ENCODE measurements at places on chromosomes 12 and 14.

GRCh38 chr14:85702191-85702590 lies 172.2 kb downstream of the FLRT2 start:
- DNase-seq, result no peak

- DNase-seq, result no peak
These were observed 82.1 kb upstream of the CAPRIN2 start for GRCh38 chr12:30836656-30837445.

- DNase-seq, result no peak
These were observed 1.4 kb downstream of the AKAP6 start for GRCh38 chr14:32330351-32331111.

DNA sequence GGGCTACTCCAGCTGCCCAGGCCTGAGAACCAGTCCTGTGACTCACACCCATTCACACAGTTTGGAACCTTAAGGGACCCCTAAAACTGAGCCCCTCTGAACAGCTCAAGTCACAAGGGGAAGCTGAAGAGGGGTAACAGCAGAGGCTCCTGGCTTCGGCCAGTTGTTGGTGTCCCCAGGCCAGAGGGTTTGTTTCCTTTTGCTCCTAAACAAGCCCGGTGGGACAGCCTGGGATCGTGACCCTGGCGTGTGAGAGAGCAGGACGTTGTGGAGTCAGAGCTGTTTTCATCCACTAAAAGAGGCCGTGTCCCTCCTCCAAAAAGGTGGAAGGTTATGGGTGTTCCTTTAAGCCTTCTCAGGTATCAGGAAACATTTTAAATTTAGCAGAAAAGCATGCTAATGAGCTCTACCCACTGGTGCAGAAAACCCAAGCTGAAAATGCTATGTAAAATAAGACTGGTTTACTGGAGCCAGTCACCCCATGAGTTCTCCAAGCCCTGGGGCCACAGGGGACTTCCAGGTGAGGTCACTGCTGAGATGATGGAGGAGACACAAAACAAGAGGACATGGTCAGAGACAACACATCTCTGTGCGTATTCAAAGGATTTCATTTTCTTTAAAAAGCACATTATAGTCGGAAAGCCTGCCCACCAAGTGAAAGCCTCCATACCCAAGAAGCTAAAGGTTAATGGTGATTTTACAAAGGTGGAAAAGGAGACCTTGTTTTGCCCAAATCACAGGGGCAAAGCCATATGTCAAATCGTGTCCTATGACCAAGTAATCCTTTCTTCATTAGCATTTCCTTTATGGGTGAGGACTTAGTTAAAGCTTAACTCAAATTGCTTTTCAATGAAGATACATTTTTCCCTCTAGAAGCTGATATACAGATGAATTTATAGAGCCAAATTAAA lies 14.1 kb downstream of the PRKAB1 start:
- no peak for DNase-seq

DNA sequence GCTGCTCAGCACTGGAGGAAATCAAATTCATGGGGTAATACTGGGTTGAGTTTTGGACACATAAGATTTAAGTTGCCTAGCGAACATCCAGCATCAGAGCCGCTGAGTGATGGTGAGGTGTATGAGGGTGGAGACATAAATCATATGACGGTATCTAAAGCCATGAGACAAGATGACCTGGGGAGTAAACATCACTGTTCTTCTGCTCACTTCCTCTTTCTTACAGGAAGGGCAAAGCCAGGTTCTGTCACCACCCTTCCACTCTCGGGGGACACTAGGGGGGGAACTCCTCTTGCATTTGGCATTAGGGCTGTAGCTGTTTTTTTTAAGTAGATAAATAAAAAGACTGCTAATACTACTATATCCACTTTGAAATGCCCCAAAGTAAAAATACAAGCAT lies 24.0 kb downstream of the PRDM4 start:
- DNase-seq, result no peak

GRCh38 chr12:9669534-9669933 lies at the start of gene CLEC2D:
Gene CLEC2D (plus strand): TSS chr12:9669713. CDS start chr12:9669735, 22 bp downstream.
- DNase-seq, result no peak

DNA sequence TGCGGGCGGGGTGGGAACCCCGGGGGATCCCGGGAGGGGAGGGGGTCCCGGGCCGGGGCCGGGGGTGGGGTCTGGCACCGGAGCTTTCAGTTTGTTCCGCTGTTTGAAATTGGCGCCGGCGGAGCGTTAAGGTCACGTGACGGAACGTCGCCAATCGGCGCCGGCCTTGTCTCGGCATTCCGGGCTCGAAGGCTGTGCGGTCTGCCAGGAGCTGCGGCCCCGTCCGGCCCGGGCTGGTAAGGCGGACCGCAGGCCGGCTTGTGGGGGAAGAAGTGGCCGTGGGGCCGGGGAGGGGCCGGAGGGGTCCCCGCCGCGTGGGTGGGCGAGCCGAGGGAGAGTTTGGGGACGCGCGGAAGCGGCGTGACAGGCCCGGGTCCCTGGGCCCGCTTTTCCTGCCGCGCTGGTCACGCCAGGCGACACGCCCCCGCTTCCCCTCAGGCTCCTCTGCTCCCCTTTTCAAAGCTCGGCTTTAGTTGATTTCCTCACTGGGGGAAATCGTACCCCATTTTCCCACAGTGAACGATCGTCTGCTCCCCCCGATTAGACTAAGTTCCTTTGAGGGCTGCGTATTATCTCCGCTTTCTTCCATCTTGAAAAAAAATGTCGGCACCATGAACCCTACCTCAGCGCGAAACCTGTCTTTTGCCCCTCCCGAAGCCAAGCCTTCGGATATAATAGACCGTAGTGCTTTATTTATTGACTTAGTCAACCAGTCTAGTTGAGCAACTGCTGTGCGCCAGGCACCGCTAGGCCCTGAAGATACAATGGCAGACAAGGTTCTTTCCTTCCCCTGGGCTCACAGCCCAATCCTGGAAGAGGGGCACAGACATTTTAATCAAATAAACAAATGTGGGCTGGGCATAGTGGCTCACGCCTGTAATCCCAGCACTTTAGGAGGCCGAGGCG lies at the start of the genes FOXM1 and RHNO1:
FOXM1 (minus strand) TSS at position 128 of the 906 bp plus-strand sequence. CDS start 2,696 bp downstream, outside the sequence.
RHNO1 (plus strand) TSS at position 177 of the 906 bp plus-strand sequence. CDS start 8,144 bp downstream, outside the sequence.
- DNase-seq, result no peak

GRCh38 chr12:6850796-6851152 lies 312 bp downstream of the CDCA3 start:
- DNase-seq, result no peak

- no peak for DNase-seq
These were observed 339.4 kb upstream of the FKBP4 start for GRCh38 chr12:2455410-2455809.

GRCh38 chr12:103301642-103302591 lies 193.9 kb downstream of the C12orf42 start:
- DNase-seq, result no peak
